ENCODE measurements at places on chromosomes 1 and 21.

DNA sequence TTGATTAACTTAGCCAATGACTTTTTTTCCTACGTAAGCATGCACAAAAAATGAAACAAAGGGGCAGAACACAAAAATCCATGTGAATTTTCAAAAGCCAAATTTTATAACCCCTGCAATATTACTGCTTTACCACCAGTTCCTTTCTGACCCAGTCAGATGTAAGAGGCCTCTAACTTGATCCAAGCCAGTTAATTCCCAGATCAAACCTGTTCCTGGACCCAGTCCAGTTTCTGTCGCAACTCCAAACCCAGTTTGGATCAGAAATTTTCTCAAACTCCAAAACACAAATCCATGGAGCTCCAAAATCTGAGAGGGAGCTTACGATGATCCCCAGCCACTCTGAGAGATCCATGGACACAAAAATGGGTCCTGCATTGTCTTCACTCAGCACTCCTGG is 7.8 kb upstream of the ZYG11A start:
- no peak for DNase-seq

DNA sequence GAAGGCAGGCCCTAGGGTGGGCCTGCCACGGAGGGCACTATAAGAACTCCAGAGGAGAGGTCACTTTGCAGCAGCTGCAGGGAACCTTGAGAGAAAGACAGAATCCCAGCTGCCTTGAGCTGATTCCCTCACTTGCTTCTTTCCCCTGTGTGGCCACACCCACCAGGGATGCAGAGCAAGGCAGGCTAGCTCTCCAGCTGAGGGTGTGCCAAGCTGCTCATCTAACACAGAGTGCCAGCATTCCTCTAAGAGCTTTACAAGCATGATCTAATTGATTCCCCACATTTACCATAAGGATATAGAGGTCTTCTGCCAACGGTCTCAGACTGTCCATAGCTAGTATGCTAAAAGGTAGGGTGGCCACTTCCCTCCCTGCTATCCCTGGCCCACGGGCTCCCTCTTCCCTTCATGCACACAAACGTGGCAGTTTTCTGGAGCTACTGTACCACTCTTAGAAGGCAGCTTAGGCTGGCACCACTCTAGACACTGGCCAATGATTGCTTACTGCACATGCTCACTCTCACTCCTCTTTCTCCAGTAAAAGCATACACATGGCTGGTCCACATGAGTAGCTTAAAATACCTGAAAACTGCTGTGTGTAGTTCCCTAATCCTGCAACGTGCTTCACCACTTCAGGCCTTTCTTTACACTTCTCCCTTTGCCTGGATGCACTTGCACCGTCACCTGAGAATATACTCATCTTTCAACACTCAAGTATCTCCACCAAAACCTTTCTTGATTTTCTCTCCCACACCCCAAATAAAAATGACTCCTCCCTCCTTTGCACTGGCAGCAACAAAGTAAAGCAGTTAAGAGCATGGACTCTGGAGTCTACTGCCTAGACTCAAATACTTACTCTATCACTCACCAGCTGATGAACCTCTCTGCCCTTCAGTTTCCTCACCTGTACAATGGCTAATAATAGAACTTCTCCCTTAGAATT is 57.7 kb downstream of the DMAP1 start:
- DNase-seq, result no peak

- peak; percentile 89 for DNase-seq
These were observed 138.3 kb downstream of the TTLL7 start for GRCh38 chr1:83860490-83861221.

GRCh38 chr1:204032642-204033235 is 40.2 kb upstream of the SOX13 start:
- no peak for DNase-seq

- no peak for DNase-seq
These were observed 49.5 kb upstream of the BCL10 start for GRCh38 chr1:85325920-85326319.

- DNase-seq, result no peak
These were observed 69.9 kb upstream of the DR1 start for GRCh38 chr1:93275634-93276295.

GRCh38 chr1:6033986-6034749 is 11.5 kb upstream of the KCNAB2 start:
- peak; percentile 75 for DNase-seq

DNA sequence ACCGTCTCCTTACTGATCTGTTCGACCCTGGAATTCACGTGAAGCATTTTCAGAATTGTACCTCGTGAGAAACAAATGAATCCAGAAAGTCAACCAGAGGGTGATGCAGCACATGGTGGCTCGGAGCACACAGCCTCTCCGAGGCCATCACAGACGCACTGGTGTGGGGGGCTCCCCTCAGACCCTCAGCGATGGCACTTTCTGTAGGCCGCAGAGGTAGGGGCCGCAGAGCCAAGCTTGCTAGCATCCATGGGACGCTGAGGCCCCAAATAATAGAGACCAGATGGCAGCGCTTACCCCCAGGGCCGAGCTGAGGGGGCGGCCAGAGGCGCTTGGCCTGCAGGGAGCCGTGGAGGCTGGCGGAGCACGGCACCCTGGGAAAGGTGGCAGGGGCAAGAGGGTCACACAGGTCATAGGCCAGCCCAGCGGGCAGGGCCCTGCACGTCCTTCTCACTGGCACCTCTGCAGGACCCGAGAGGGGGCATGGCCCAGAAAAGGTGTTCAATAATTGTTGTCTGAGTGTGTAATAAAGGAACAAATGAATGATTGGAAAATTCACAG is 28.1 kb upstream of the COL6A2 start:
- DNase-seq, result no peak

DNA sequence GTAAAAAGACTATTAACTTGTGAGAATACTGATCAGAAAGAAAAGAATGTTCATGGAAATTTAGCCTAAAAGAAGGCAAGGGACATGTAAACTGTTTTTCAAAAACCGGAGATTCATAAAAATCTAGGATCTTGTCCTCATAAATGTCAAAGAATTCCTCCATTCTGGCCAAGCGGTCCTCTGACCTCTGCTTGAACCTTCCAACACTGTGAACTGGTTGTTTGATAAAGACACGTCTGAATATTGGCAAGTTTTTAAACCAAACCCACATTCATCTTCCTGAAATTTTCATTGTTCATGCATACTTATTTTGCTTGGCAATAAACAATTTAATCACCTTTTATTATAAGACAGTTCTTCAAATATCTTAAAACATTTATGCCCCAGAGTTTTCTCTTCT is 19.8 kb downstream of the ASPM start:
- DNase-seq, result no peak

DNA sequence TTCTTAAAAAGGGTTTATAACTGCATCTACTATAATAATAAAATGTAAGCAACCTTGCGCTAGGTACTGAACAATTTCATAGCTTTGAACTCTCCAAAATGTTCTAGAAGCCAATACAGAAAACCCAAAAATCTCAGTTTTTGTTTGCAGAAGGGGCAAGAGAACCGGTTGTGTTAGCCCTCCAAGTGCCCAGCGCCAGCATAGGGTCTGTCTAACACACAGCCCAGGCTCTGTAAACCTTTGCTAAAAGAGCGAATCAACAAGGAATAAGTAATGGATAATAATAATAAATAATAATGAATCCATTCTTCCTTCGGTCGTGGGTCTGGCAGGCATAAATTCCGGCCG is 333 bp upstream of the CHAF1B start:
- no peak for DNase-seq

DNA sequence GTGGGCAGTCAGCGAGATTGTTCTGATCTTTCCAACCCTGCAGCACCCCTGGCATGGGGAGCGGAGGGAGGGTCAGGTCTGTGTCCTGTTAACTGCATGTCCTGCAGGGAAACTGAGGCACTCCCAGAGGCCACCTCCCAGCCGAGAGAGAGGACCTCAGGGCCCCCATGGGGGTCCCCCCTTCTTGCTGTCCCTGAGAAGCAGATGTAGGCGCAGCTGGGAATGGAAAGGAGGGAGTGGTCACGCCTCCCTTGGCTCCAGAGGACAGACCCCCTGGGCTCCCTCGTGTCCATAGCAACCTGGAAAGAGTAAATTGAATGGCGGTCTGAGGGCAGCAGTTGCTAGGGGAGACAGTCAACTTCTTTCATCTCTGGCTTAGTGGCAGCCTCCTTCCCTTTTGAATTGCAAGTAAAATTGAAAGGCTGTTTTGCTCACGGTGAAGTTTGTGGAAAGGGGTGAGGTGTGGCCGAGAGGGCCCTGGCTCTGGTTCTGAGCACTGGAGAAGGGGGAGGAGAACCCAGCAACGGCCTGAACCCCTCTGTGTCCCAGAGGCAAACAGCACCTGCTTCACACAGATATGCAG is 4.9 kb downstream of the CROCC start:
- DNase-seq, result no peak

DNA sequence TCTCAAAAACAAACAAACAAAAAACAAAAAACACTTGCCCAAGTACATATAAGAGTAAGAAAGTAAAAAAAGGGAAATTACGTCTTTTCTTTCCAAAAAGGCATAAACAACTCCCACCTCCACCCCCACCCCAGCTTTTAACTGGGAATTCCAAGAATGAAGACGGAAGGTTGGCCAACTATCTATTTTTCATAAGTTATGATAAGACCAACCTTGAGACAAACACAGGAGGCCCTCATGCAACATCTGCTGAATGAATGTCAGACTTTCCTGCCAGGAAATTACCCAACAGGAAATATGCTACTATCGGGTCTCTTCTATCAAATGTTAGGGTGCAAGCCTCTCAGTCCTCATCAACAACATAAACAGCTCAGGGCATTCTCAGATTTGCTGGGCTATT is 1.9 kb downstream of the BSDC1 start:
- no peak for DNase-seq

DNA sequence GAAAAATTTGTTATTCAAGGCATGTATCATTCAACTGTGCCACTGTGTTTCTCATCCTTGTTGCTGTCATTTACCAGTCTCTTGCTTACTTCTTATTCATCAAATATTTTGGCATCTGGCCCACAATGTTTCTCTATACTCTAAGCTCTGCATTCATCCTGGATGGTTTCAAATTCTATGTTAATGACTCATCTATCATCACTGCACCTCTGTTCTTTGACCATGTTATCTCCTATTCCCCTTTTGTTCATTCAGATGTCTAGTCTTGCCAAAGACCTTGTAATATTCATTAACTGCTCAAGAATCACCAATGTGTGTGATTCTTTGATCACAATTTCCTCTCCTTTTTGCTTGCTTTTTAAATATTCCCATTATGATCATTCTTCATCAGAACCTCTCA is 54.6 kb upstream of the PRKACB start:
- DNase-seq, result no peak

GRCh38 chr1:59593798-59594790 is 220.7 kb upstream of the HOOK1 start:
- DNase-seq, result no peak

DNA sequence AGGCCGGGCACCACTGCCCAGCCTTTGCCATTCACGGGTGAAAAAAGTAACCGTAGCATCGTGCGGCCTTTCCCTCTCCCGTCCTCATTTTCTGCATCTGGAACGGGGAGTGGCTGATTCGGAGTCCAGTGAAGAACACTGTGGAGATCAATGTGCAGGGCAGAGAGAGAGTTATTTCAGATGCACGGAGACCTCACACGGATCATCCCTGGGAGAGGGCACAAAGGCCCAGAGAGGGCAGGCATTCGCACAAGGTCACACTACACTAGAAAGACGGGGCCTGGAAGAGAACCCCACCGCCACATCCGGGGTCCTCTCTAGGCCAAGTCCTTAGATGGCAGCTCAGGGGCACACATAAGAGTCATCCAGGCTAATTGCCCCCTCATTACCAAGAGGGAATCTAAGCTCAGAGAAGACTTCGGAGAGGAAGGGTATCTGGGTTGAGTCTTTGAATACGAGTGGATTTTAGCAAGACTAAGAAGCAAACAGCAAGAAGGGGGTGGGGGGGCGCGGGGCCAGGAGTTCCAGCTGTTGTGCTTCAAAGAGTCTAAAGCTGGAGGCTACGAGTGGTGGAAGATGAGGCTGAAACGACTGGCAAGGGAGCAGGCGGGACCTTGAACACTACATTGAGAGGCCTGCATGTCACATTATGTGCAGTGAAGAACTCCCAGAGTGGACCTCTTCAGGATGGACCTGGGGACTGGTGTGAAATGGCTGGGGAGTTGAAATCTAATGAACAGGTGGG is 857 bp downstream of the GPX7 start:
- peak; percentile 66 for DNase-seq

- DNase-seq, result no peak
These were observed 36.0 kb downstream of the GPR3 start for GRCh38 chr1:27428316-27429028.

DNA sequence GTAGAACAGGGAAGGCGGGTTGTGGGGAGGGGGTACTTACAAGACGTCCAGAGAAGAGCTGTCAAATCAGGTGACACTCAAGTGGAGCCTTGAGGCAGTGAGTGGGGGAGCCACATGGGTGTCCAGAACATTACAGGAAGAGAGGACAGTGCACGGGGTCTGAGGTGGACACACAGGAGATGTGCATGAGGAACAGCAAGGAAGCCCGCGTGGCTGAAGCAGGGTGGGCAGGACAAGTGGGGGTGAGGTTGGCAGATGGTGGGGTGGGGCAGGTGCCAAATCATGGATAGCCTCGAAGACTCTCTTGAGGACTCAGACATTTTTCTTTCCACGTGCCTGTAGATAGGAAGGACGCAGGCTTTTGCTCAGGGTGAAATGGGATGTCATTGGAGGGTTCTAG is 921 bp downstream of the SMPDL3B start:
- DNase-seq, result no peak

- no peak for DNase-seq
These were observed 32.4 kb upstream of the KCNA10 start for GRCh38 chr1:110551278-110551809.

DNA sequence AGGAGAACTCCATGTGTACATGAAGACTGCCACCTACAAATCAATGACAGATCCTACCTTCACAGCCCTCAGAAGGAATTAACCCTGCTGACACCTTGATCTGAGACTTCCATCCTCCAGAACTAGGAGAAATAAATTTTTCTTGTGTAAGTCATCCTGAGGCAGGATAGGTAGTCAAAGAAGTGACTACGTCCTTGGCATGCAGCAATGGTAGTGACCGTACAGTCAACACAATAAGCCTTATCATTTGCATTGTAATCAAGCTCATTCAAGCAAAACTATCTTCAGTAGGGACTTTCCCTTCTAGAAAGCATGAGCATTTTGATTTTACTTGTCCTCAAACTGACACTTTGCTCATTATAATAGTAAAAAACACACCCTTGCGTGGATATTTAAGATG is 64.0 kb upstream of the KCNK1 start:
- DNase-seq, result no peak

GRCh38 chr1:247935781-247936180 is 11.1 kb downstream of the OR2AJ1 start:
- no peak for DNase-seq

- no peak for DNase-seq
These were observed 36.2 kb downstream of the UBE2G2 start for GRCh38 chr21:44765231-44766013.

- DNase-seq, result no peak
These were observed 72.4 kb upstream of the SSX2IP start for GRCh38 chr1:84762664-84763063.

GRCh38 chr1:46623743-46624644 is 7.4 kb upstream of the MOB3C start:
- DNase-seq, result no peak

DNA sequence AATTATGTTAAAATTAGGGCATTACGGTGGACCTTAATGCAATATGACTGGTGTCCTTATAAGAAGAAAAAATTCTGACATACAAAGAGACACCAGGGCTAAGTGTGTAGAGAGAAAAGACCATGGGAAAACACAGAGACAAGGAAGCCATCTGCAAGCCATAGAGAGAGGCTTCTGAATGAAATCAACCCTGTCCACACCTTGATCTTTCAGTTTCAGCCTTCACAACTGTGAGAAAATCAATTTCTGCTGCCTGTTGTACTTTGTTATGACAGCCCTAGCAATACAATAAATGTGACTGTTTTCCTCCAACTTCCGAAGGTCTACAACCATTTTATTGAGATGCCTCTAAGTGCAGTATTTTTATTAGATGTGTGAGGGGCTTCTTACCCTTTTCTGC is 1407.2 kb downstream of the MRPL39 start:
- DNase-seq, result no peak

Measured in activated CD8-positive, alpha-beta memory T cell treated with anti-CD3 and anti-CD28 coated beads, Interleukin-2, amount 50 U/mL, for 48 hours (primary cell).